Activated CD4-positive, alpha-beta T cell treated with anti-CD3 and anti-CD28 coated beads for 48 hours (primary cell): ENCODE measurements at places on chromosomes 2 and 18.

DNA sequence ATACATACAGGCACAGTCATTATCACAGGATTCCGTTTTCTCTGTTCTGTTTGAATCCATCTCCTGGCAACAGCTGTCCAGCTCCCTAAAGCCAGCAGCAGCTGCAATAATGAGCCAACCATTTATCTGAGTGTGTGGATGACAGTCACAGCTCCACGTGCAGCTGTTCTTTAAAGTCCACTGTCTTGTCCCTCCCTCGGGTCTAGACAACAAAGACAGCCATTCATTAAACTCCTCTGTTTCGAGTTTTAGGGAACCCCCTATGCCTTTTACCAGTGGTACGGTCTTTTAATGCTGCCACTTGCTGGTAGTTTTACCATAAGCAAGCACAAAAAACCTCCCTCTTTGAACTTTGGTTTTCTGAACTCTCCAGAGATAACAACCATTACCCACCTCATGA lies 16.0 kb upstream of the MSGN1 start:
- no peak for DNase-seq

DNA sequence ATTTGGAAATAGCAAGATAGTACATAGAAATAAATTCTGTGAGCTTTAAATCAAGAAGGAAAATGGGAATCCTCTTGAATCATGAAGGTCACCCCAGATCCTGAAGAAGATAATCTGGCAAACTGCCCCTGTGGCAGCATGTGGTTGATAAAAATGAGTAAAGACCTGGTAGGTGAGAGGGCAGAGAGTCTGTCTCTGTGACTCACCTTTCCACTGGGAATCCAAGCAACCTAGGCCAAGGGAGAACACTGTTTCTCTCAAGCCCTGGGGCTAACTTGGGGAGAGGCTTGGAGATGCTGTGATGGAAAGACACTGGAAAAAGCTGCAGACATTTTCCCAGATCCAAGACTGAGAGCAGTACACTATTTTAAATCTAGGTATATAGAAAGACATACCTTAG lies 185.8 kb upstream of the CNTNAP5 start:
- DNase-seq, result no peak

- no peak for DNase-seq
Measured at GRCh38 chr2:202056611-202057010, 16.4 kb upstream of the KIAA2012 start.

GRCh38 chr2:240781471-240782220 lies 38.4 kb downstream of the KIF1A start:
- DNase-seq, result no peak
